RPMI7951 (cell line): ENCODE measurements at places on chromosomes 3 and 15. TPM values are rescaled to one million over a fixed set of nuclear protein-coding genes. Genes with fewer than 3 reads are reported as not detected.
A peak's percentile ranks its signal among the peaks of the same experiment; 100 is the strongest.

GRCh38 chr3:125480656-125481374 is 39.2 kb downstream of the SNX4 start:
- DNase-seq = no peak

PLSCR5 gene
- not detected in 2 replicates for total RNA-seq

GRCh38 chr3:155217591-155217990 is 75.9 kb downstream of the STRIT1 start:
- DNase-seq = peak; percentile 11

FAM3D gene
- not detected in 2 replicates for total RNA-seq

GOLGA6B gene
- total RNA-seq = not detected in 2 replicates

GRCh38 chr3:124995460-124995994 is 60.3 kb downstream of the HEG1 start:
- DNase-seq = peak; percentile 55

- DNase-seq = peak; percentile 52
Observed at GRCh38 chr3:36714343-36715086, 49.8 kb downstream of the DCLK3 start.

SLC2A2 gene
- total RNA-seq = not detected in 2 replicates

DNA sequence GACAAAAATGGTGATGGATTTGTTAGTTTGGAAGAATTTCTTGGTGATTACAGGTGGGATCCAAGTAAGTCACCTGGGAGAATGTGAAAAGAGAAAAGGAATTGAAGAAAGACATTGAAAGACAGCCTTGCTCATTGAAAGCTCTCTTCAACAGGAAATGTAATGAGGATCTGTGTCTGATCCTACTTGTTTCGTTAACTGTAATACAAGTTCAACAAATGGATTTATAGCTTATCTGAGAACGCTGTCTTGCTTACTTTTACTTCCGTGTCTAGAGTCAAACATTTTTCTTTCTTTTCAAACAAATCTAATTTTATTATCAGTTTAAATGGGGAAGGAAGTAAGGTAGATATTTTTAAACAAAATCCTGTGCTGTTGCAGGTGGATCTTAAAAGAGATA is 15.9 kb downstream of the RCN2 start:
- DNase-seq = no peak

GRCh38 chr3:32780735-32781210 is 37.0 kb upstream of the TRIM71 start:
- peak; percentile 56 for DNase-seq

DNA sequence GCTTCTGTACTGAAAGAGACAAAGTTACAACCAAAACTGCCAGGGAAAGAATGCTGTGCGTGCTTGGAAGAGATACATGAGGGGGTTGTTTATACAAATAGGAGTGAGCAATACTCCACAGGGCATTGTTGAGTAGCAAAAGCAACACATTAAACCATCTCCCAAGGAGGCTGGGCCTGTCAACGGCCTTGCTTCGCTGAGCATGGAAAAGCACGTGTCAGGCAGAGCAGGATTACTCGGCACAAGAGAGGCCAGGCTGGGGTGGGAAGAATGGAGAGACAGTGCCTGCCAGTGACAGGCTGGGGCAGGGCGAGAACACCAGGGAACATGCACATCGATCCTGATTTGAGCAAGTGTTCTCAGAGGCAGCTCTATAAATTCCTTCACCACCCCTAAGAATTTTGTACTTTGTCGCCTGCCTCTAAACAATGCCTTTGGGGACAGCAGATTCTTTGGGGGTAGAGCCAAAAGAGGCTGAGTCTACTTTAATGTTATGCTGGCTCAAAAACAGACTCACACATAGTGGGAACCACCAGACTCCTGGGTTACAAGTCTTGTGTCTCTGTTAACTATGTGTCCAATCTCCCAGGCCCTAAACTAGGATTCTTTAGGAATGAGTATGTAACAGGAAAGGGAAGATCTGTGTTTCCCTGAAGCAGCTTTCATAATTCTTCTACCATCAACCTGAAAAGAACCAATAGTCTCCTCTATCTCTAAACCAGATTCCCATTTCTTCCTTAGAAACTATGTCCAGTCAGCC is 67.2 kb downstream of the LIPC start:
- DNase-seq = peak; percentile 29

- peak; percentile 78 for DNase-seq
Observed at GRCh38 chr3:171257251-171258203, 202.7 kb downstream of the TNIK start.

DNA sequence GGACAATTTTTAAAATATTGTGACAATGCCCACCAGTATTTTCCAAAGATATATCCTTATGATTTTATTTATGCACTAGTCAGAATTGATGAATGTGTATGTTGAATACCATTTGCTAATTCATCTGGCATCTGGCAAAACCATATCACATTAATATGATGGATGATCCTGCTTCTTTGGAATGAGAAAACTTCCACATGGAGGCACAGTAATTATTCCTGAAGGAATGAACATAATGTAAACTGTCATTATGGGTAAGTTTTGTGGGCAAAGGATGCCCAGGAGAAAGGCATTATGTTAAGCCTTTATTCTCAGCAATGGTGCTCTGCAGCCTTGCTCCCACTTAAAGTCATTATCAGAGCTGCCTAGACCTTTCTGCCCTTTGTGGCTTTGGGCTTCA is 113.0 kb upstream of the MME start:
- DNase-seq = peak; percentile 3

CHRM5 gene
- total RNA-seq = not detected in 2 replicates

DNA sequence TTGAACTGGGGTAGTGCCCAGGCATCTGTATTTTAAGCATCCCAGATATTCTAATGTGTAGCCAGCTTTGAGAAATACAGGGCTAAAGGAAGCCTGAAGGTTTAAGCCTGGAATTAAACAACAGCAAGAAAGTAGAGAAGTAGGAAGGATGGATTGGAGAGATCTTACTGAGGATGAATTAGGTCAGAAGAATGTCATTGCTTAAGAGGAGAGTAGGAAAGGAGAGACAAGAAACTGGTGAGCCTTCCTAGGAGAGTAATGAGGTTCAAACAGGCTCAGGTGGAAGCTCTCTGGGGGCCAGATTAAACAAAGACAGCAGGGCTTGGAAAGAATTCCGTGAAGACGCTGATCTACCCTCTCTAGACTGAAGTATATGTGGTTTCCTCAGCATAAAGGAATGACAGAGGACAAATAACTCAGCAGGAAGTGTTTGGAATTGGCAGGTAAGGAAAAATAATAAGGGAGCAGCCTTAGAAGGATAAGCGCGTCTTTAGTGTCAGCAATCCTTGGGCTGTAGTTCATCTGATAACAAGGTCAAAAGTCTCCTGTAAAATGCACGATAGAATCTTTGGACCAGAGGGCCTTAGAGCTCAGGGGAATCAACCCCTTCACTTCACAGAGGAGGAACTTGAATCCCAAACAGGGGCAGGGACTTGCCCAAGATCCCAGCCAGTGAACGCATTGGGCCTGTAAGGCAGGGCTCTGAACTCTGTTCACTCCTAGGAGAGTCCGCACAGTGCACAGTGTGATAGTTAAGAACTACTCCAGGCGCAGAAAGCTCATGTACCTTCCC is 90.9 kb downstream of the TP63 start:
- DNase-seq = no peak

CCDC39 gene
- total RNA-seq = not detected in 2 replicates

DNA sequence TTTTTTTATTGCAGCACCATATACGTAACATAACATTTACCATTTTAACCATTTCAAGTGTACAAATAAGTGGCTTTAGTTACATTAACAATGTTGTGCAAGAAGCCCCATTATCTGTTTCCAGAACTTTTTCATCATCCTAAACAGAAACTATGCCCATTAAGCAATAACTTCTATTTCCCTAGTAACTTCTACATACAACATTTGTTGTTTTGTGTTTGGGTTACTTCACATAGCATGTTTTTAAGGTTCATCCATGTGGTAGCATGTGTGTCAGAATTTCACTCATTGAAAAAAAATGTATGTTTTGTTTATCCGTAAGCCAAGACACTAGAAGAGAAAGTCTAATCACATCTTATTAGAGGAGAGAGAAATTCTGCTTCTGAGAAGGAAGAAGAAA is 450.5 kb upstream of the PDZRN3 start:
- no peak for DNase-seq

- no peak for DNase-seq
Observed at GRCh38 chr15:46644501-46645481, 1010.0 kb downstream of the SQOR start.

THBS1 gene
- 593 and 598 TPM in 2 replicates for total RNA-seq

TMEM266 gene
- not detected in 2 replicates for total RNA-seq

- peak; percentile 23 for DNase-seq
Observed at GRCh38 chr15:28984421-28985315, 98.9 kb downstream of the APBA2 start.

DNA sequence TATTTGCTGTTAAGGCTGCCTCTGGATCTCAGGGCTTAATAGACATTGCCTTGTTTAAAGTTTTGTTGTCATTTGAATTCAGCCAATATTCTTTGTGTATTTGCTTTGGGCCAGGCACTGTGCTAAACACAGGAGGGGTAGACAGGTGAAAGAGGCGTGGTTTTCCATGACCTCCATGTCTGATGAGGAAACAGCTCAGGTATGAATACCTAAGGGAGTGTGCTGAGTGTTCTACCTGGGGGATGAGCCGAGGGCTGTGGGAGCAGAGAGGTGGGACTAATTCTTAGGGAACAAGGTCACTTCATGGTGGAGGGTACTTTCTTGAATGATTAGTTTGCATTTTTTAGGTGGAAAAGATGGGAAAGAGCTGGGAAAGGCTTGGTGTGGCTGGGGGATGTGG is 108.2 kb downstream of the THSD4 start:
- no peak for DNase-seq

- no peak for DNase-seq
Observed at GRCh38 chr15:78301326-78301725, 1.9 kb upstream of the SKIC8 start.

TFG gene
- 104 and 134 TPM in 2 replicates for total RNA-seq

CISH gene
- 1.1 and 1.8 TPM in 2 replicates for total RNA-seq

- peak; percentile 64 for DNase-seq
Observed at GRCh38 chr15:65303687-65304380, 643 bp upstream of the RNU5B-1 start.

ANKRD34C gene
- total RNA-seq = not detected in 2 replicates

DNA sequence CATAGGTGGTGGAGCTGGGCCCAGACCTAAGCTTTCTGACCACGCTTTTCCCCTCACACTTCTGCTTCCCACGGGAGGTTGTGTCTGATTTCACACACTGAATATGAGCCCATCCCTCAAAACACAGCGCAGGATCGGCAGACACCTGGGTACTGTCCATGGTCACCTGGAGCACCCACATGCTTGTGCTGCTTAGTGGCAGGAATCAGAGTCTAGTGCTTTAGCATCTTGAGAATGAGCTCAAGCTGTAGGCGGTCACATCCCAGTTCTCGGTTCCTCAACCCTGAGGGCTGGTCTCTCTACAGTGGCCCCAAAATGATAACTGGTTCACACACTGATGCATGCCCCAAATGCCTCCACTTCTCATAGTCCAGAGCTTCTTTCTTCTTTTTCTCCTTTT is 111.0 kb downstream of the SEMA5B start:
- no peak for DNase-seq

GRCh38 chr15:80744826-80745225 is 34.3 kb upstream of the CEMIP start:
- DNase-seq = peak; percentile 38

DNA sequence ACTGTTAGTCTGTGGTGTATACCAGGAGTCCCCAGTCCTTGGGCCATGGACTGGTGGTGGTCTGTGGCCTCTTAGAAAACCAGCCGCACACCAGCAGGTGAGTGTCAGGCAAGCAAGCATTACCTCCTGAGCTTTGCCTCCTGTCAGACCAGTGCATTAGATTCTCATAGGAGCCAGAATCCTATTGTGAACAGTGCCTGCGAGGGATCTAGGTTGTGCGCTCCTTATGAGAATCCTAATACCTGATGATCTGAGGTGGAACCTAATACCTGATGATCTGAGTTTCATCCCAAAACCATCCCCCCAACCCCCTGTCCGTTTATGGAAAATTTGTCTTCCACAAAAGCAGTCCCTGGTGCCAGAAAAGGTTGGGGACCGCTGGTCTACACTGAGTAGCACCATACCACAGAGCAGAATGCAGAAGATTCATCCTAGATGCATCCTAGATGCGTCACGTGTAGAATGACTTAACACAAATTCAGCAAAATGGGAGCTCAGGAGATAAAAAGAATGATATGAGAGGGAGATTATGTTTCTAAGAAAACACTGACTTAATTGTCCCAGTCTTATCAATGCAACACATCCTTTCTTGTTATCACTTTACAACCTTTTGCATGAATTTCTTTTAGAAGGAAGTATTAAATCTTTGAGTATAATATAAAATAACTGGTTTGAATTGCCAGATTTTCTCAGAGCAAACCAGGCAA is 28.5 kb downstream of the SELENOT start:
- DNase-seq = no peak

GRCh38 chr3:125280668-125281361 is 68.3 kb upstream of the SLC12A8 start:
- DNase-seq = peak; percentile 81

GRCh38 chr15:65841121-65841930 is 28.0 kb upstream of the RAB11A start:
- DNase-seq = peak; percentile 24

GRCh38 chr15:66619152-66619903 is 53.5 kb upstream of the LCTL start:
- peak; percentile 73 for DNase-seq

DNA sequence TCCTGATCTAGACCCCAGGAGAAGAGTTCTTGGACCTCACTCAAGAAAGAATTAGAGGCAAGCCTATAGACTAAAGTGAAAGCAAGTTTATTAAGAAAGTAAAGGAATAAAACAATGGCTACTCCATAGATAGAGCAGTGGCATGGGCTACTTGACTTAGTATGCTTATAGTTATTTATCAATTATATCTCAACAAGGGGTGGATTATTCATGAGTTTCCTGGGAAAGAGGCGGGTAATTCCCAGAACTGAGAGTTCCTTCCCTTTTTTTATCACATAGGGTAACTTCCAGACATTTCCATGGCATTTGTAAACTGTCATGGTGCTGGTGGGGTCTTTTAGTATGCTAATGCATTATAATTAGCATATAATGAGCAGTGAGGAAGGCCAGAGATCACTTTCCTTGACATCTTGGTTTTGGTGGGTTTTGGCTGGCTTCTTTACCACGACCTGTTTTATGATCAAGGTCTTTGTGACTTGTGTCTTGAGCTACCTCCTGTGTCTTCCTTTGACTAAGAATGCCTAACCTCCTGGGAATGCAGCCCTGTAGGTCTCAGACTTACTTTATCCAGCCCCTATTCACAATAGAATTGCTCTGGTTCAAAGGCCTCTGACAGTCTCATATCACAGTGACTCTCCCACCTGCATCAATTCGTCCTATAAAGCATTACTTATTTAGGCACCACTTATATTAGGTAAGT is 35.3 kb upstream of the PLSCR2 start:
- no peak for DNase-seq

- no peak for DNase-seq
Observed at GRCh38 chr15:80803580-80804525, 24.7 kb downstream of the CEMIP start.

DNAJA4 gene
- 0.59 and 1.6 TPM in 2 replicates for total RNA-seq

DNA sequence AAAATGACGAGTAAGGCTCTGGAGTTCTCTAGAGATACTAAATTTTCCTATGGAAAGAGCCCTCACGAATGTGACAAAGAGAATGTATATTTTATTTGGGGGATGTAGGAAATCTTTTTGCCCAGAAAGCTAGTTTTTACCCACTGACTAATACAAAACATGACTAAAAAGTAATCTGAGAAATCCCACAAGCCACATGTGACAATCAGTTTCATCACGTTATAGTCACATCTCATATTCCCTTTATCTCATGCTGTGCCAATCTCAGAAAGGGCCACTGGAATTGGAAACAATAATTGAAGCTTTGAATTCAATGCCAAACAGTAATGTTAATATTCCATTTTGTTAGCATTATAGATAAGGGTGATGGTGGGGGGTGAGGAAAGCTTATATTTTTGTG is 509.0 kb upstream of the GOLIM4 start:
- no peak for DNase-seq

SEMA5B gene
- total RNA-seq = not detected in 2 replicates
